ENCODE measurements at places on chromosomes 7 and 10.
A peak's percentile ranks its signal among the peaks of the same experiment; 100 is the strongest.

DNA sequence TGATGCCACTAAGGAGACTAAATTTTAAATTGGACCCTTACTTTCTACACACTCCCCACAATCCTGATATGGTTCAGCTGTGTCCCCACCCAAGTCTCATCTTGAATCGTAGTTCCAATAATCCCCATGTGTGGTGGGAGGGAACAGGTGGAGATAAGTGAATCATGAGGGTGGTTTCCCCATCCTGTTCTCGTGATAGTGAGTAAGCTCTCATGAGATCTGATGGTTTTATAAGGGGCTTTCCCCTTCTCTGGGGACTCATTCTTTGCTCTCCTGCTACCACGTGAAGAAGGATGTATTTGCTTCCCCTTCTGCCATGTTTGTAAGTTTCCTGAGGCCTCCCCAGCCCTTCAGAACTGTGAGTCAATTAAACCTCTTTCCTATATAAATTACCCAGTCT, 18.4 kb upstream of the BET1 start:
- DNase-seq: no peak

- DNase-seq: no peak
These were observed 22.5 kb downstream of the CFAP43 start for GRCh38 chr10:104209575-104210198.

- no peak for DNase-seq
These were observed 54.1 kb downstream of the HSPA12A start for GRCh38 chr10:116688241-116688711.

DNA sequence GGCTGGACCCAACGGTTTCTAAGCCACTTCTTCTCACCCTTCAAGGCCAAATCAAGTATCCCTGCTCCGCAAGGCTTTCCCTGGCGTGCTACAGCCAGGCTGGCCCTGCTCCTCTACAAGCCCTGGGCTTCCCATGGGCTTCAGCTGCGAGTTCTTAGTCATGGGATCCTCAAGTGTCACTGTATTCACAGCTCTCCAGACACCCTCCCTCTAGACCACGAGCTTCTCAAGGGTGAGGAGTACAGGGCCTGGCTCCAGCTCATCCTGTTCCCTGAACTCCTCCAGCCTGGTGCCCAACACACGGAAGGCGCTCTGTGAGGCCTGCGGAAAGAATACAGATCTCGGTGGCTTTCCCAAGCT, 38.8 kb downstream of the FAM53B start:
- no peak for DNase-seq

GRCh38 chr10:71302874-71303568, 16.0 kb upstream of the SLC29A3 start:
- no peak for DNase-seq

- no peak for DNase-seq
These were observed 17.5 kb upstream of the ANLN start for GRCh38 chr7:36372156-36372555.

- no peak for DNase-seq
These were observed 591.6 kb downstream of the REEP3 start for GRCh38 chr10:64112701-64113355.

DNA sequence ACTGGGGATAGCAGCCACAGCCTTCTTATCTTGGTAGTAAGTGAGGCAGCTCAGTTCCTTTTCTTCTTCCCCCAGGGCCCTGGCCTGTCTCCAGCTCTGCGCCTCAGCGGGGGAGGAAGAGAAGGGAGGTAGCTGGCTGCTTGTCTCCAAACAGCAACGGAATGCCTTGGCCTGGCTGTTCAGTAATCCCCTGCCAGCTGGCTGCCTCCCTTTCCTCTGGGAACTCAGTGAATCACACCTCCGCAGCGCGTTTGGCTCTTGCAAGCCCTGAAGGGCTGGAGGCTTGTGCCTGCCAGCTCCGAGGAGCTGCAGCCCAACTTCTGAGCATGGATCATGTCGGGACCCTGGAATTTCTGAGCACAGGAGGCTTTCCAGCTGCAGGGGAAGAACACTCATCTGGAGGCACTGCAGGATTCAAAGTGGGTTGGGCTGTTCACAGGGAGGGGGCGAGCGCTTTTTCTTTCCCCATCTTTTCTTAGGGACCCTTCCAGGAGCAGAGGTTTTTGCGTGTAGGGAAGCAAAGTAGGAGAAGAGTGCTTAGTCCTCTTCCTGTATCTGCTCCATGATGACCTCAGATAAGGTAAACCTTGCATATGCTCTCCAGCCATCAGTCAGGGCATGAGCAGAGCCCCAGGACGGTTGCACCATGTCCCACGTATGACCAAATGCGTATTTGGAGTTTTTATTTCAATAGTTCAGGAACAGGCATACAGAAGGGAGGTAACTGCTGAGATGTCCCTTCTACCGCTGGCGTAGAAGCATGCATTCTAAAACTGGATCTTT, 253.2 kb upstream of the INHBA start:
- DNase-seq: peak; percentile 93

DNA sequence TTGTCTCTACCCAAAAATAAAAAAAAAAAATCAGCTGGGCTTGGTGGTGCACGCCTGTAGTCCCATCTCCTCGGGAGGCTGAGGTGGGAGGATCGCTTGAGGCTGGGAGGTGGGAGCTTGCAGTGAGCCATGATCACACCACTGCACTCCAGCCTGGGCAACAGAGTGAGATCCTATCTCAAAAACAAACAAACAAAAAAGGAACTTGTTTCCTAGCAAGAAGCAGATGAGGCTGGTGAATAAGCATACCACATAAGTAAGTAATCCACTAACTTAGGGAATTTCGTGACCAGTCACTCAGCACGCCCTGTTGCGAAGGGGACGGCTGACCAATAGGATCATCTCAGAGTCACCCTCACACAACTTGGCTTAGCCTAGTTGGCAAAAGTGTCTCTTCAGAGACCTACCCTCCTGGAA, 64.6 kb downstream of the CUX1 start:
- DNase-seq: no peak

GRCh38 chr10:13049774-13050420, 48.4 kb upstream of the CCDC3 start:
- DNase-seq: no peak

- peak; percentile 25 for DNase-seq
These were observed 612 bp downstream of the SNX8 start for GRCh38 chr7:2313450-2314208.

DNA sequence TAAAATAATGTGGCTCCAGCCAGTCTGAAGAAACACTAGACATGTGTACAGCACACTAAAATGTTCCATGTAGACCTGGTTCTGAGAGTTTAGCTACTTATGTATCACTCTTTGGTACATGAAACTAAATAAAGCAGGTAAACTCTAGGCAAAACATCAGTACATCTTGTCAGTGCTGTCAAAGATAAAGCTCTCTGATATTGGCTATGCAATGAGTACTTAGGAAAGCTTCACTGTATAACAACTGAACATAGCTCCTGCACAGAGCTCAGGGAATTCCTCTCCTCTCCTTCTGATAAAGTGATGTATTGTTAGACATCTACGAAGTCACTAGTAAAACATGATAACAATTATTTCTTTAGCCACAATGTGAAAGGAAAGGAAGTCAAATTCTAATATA, 3.5 kb downstream of the LRRN3 start:
- DNase-seq: no peak

DNA sequence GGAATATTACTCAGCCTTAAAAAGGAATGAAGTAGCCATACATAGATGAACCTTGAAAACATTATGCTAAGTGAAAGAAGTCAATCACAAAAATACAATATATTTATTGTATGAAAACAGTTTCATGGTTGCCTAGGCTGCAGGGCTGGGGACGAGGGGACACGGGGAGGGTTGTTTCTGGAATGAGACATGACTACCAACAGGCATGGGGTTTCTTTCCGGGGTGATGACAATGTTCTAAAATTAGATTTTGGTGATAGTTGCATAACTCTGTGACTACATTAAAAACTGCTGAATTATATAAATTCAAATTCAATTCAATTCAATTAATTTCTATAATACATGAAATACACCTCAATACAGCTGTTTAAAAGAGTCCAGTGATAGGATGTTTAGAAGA, 88.0 kb downstream of the ARHGAP22 start:
- DNase-seq: no peak

DNA sequence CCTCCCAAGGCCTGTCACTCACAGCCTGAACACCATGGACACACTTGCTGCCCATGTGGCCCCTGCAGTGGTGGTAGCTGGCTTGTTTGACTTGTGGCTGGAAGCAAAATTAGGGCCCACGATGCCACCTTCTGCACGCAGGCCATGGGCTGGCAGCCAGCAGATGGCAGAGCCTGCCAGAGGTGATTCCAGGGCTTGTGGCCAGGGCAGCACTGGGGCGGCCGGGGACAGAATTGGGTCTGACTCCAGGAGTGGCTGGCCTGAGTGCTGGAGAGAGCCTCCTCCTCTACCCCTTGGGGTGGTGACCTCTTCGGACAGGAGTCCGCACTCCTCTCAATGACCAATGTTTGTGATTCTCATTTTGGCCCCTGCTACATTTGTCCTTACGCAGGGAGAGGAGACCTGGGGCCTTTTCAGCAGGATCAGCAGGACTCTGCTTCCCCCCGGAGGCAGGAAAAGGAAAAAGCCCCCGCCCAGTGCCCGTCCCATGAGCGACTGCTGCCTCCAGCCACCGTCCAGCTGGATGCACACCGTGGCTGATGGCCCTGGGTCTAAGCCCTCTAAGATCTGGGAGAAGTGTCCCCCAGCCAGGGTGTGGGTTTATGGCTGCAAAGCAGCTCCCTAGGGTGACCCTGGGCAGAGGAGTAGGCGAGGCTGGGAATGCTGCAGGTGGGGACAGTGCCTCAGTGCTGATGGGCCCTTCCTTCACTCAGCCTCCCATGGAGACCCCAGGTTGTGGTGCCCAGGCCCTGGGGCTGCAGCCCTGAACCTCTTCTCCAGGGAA, 26.5 kb downstream of the DNAJB12 start:
- no peak for DNase-seq

DNA sequence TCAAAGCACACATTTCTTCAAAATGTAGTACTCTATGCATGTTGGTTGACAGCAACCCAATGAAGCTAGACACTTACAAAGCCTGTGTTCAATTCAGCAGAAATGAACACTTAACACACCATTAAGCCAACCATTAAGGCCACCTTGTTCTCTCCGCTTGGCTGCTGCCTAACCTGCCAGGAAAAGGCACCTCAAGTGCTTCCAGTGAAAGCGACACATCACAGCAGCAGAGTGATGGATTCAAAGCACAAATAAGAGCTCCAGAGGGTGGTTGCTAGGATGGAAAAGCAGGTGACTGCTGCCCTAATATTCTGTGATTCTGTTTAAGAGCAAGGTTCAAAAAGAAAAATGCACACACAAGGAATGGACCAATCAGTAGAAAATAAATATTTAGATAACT, 81.5 kb upstream of the GNAI1 start:
- DNase-seq: no peak

DNA sequence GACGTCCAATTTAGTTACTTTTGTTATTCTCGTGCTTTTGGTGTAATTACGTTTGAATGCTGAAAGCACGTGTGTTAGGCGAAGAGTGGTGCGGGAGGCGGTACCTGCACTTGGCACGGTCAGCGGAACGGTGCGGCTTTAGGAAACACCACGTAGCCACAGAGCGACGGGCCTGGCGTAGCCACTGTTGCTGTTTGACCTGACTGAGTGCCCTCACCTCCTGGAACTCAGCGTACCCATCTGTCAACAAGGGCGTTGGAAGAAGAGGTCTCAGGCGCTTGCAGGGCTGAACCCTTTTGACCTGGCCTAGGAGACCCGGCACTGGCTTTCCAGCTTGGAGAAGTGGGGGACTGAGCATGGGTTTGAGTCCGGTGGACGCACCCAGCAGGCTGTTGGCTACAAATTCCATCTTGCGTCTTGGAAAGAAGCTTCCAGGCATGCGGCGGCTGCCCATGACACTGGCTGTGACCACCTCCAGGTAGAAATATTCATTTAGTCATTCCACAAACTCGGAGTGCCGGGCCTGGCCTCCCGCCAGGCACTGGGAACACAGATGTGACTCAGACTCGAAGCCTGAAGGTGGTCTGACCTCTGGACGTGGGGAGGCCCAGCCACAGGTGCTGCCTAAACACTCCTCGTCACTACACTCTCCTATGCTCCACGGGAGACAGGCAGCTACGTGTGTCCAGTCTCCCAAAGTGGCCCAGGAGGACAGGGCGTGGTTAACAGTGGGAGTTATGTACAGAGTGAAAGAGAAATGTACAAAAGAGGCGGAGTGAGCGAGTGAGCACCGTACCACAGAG, 22.2 kb downstream of the FAM20C start:
- no peak for DNase-seq

DNA sequence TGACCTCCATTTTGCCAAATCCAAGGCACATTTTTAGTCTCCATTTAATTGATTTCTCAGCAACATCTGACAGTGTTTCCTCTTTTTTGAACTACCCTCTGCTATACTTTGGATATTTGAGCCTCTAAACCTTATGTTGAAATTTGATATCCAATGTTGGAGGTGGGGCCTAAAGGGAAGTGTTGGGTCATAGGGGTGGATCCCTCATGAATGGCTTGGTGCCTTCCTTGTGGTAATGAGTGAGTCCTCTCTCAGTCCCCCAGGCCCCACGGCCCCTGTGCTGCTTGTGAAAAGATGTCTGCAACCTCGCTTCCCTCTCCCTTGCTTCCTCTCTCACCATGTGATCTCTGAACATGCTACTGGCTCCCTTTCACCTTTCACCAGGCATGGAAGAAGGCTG, 96.8 kb upstream of the DGKB start:
- DNase-seq: no peak

- DNase-seq: no peak
These were observed 263.1 kb downstream of the ELFN1 start for GRCh38 chr7:1933066-1933750.

- DNase-seq: peak; percentile 27
These were observed 21.8 kb upstream of the AKR1B1 start for GRCh38 chr7:134480730-134481129.

GRCh38 chr10:123548770-123549169, 117.4 kb upstream of the GPR26 start:
- no peak for DNase-seq

DNA sequence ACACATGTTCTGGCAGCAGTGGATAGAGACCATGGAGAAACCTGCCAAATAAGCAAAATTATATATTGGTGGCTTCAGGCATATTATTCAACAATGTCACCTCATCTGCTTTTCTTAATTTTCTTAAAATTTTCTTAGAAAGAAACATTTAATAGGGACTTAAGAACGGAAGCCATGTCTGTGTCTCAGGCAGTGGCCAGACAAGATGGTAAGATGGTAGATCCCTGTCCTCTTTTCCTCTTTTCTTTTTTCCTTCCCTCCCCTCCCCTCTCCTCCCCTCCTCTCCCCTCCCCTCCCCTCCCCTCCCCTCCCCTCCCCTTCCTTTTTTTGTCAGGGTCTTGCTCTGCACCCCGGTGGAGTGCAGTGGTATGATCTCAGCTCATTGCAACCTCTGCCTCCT, 24.2 kb upstream of the ICA1 start:
- DNase-seq: no peak

Measured in breast epithelium (tissue), 4 donors.